ENCODE measurements at places on chromosomes 1 and 21. TPM values are rescaled to one million over a fixed set of nuclear protein-coding genes. Genes with fewer than 3 reads are reported as not detected.

CRP gene
- not detected for total RNA-seq

KCNA3 gene
- total RNA-seq: 40.5 TPM

PPP2R5A gene
- 46.1 TPM for total RNA-seq

TRNP1 gene
- total RNA-seq: 1.2 TPM

NBPF6 gene
- not detected for total RNA-seq

PERM1 gene
- not detected for total RNA-seq

NKAIN1 gene
- total RNA-seq: not detected

SLC1A7 gene
- total RNA-seq: not detected

OR2L13 gene
- not detected for total RNA-seq

MFAP2 gene
- total RNA-seq: not detected

DNA sequence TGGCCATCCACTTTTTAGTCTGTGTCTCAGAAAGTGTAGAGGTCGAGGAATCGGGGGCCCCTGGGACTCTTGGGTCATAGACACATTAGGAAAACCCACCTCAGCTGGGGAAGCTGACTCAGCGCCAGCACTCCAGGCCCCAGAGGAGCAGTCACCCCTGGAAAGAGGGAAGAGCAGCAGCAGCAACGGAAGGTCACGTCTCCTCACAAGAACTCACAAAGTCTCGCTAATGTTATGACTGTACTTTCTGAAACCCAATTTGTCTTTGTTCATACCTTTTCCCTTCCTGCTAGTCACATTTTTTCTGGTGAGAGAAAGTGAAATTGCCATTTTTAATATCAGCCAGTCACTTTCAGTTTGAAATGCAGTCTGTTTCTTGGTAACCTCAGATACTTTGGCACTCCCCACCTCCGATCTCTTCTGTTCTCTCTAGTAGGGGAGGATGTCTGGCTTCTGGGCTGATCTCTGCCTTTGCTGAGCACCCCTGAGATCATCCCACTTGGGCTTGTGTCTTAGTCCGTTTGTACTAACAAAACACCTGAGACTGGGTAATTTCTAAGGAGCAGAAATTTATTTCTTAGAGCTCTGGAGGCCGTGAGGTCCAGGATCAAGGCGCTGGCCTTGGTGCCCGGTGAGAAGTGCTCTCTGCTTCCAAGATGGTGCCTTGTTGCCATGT lies 6.0 kb upstream of the NLRP3 start:
- peaks cover 38% of the 10 kb centered on the region for H3K4me1 ChIP-seq
- H3K36me3 ChIP-seq: no peaks in the 10 kb centered on the region
- H3K27ac ChIP-seq: peak overlapping the region; percentile 21
- DNase-seq: no peak
- no peaks in the 10 kb centered on the region for H3K27me3 ChIP-seq

DNA sequence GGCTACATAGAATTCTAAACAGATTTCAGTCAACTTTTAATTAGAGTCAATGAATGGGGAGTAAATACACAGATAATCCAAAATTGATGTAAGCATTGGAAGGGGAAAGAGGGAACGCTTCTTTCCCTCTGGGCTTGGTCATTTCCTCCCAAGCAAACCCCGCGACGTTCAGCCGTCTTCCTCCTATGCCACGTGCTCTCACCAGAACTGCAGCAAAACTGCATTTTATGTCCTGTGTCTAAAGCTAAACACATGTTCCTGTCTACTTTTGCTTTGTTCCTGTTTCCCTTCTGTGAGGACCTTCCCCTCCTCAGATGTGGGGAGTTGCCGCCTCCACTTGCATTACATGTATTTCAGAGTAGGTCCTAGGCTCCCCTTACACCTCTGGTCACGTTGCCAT lies 27.2 kb downstream of the UTP25 start:
- no peaks in the 10 kb centered on the region for H3K27me3 ChIP-seq
- no peaks in the 10 kb centered on the region for H3K4me1 ChIP-seq
- no peak overlapping the region for H3K4me3 ChIP-seq
- H3K36me3 ChIP-seq: peaks cover 25% of the 10 kb centered on the region
- DNase-seq: no peak
- no peak overlapping the region for H3K27ac ChIP-seq

GRCh38 chr21:14318578-14318977 lies 64.4 kb downstream of the HSPA13 start:
- DNase-seq: no peak
- H3K27me3 ChIP-seq: no peaks in the 10 kb centered on the region
- H3K36me3 ChIP-seq: no peaks in the 10 kb centered on the region
- no peak overlapping the region for H3K4me3 ChIP-seq

DNA sequence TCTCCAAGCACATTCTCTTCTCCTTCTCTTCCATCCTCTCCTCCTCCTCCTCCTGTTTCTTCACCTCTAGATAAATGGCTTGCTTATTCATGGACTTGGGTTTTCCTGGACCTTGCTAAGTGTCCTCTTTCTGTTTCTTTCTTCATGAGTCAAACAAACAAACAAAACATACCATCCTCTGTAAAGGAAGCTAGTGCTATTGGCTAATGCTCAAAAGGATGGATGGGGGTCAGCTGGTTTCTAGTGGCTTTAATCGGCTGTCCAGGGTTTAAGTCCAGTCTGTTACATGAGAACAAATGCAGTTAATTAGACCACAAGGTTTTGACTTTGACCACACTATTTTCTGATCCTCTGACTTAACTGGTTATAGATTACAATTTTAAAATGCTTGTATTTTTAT lies 83.8 kb upstream of the TSPAN2 start:
- H3K4me1 ChIP-seq: no peaks in the 10 kb centered on the region
- no peak for DNase-seq
- H3K27me3 ChIP-seq: no peaks in the 10 kb centered on the region
- no peak overlapping the region for H3K4me3 ChIP-seq
- H3K27ac ChIP-seq: no peak overlapping the region
- H3K36me3 ChIP-seq: no peaks in the 10 kb centered on the region

DNA sequence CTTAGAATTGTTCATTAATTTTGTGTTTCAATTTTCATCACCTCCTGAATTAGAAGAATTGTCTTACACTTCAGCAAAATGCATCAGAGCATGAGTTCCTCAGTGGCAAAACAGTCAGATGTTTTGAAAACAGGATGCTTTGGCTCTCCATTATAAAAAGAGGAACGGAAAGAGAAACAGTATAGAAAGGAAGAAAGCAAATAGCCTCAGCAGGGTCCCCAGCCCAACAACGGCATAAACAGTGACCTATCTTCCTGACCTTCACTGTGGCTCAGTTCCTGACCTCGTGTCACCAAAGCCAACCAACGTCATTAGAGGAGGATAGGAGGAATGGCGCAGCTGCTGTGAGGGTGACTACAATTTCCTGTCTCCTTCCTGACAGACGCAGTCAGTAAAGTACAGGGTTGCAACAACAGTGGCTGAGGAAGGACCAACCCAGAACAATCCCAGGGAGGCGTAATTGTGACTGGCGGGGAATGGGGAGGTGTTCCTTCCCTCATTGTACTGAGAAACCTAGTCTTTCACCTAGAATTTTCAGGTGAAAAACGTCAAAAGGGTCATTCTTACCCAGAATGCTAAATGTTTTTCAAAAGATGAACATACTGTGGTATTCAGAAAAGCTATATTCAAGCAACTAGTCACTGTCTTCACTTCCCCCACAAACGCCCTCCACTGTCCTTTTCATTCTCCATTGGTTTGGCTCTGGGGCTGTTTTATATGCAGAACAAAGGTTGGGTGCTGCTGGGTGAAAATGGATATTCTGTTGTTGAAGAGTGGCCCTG lies 197.9 kb upstream of the SGIP1 start:
- peak overlapping the region; percentile 87 for H3K27ac ChIP-seq
- peak overlapping the region; percentile 75 for H3K4me3 ChIP-seq
- peaks cover 50% of the 10 kb centered on the region for H3K4me1 ChIP-seq
- no peaks in the 10 kb centered on the region for H3K27me3 ChIP-seq

DNA sequence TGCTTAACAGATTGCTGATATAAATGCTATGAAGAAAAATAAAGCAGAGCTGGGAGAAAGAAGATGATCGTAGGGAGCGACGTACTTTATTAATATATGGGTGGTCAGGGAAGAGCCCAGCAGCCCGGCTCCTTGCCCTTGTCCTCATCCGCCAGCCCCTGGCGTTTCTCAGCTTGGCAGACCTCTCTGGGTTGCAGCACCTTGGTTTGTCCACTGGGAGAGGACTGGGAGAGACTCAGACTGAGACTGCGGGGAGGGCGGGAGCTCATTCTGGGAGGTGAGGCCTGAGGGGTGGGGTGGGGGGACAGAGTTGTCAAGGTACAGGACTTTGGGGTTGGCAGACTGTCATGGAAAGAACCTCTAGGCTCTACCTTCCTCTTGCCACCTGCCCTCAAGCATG lies 3.3 kb upstream of the S100A3 start:
- H3K27ac ChIP-seq: no peak overlapping the region
- no peaks in the 10 kb centered on the region for H3K27me3 ChIP-seq
- no peaks in the 10 kb centered on the region for H3K36me3 ChIP-seq
- DNase-seq: no peak
- peaks cover 3% of the 10 kb centered on the region for H3K4me1 ChIP-seq

GRCh38 chr21:33587792-33588484 lies 546 bp downstream of the DONSON start:
- H3K27me3 ChIP-seq: no peaks in the 10 kb centered on the region
- H3K4me3 ChIP-seq: peak overlapping the region; percentile 97
- peak overlapping the region; percentile 83 for H3K27ac ChIP-seq
- peak; percentile 3 for DNase-seq
- no peaks in the 10 kb centered on the region for H3K36me3 ChIP-seq

DNA sequence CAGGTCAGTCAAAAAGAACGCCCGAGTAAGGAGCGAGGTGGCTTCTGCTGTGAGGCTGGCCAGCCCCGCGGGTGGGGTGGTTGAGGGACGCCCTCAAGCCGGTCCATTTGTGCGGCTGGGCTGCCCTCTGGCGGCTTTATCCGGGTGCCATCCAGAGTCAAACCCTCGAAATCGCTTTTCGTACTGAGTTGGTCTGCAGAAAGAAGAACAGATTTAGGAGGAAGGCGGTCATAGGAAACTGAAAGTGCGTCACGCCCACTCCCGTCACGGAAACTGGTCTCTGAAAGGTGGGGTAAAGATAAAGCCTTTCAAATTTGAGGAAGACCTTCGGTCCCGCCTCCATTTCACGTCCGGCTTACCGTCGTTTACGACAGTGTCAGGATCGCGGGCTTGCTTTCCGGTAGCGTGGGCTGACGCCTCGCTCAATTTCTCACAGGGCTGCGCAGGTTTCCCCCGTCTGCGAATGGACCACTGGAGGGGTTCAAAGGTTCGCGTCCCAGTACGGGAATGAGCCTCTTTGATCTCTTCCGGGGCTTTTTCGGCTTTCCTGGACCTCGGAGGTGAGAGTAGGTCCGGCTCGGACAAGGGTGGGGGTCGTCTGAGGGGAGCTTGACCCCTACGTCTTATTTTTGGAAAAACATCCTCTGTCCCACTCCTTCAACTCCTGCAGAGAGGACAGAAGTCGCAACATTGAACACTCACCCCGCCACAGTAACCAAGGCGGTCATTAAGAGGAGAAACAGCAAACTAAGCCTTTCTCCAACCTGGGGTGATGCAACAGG lies at the start of gene HAX1:
HAX1 (plus strand) TSS at position 413 of the 782 bp plus-strand sequence; CDS start at position 508, 95 bp downstream.
- H3K36me3 ChIP-seq: peaks cover 26% of the 10 kb centered on the region
- peaks cover 19% of the 10 kb centered on the region for H3K4me1 ChIP-seq
- DNase-seq: peak; percentile 97
- peak within 1 kb of the TSS; percentile 88 for H3K27ac ChIP-seq

DNA sequence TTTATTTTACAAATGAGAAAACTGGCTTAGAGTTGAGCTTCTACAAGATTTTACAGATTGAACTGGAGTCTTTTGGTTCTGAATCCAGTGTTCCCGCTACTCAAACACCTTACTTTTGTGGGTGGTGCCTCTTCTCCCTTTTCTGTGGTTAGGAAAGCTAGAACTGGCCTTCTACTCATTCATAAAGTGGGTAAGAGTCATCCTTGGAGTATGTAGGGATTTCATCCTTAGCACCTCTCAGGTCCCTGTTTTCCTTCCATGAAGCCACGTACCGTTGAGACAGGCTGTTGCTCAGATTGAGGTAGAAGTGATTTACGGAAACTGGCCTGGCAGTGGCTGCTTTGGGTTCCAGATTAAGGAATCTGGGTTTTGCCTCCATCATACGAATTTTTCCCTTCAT lies 35.8 kb downstream of the WNT4 start:
- H3K36me3 ChIP-seq: peaks cover 20% of the 10 kb centered on the region
- no peak for DNase-seq
- H3K27ac ChIP-seq: no peak overlapping the region
- no peak overlapping the region for H3K4me3 ChIP-seq
- H3K4me1 ChIP-seq: peaks cover 40% of the 10 kb centered on the region

DNA sequence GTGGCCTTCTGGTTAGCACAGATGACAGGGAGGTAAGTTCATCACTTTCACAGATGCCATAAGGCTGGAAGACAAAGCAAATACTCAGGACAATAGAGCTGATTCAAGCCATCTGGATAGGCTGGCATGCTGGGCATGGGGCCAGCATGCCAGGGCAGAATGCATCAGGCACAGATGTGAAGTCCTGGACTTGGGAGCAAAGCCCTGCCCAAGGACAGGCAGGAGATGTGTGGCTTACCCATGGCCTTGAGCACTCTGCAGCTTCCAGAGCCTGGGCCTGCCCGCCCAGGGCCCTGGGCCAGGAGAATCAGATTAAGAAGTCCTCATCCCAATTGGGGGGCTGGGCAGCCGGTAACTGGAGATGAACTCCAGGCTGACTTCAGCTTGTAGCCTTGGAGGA lies 135.7 kb upstream of the ZC3H12A start:
- no peak overlapping the region for H3K27ac ChIP-seq
- peaks cover 4% of the 10 kb centered on the region for H3K27me3 ChIP-seq
- no peak overlapping the region for H3K4me3 ChIP-seq
- H3K4me1 ChIP-seq: no peaks in the 10 kb centered on the region

DNA sequence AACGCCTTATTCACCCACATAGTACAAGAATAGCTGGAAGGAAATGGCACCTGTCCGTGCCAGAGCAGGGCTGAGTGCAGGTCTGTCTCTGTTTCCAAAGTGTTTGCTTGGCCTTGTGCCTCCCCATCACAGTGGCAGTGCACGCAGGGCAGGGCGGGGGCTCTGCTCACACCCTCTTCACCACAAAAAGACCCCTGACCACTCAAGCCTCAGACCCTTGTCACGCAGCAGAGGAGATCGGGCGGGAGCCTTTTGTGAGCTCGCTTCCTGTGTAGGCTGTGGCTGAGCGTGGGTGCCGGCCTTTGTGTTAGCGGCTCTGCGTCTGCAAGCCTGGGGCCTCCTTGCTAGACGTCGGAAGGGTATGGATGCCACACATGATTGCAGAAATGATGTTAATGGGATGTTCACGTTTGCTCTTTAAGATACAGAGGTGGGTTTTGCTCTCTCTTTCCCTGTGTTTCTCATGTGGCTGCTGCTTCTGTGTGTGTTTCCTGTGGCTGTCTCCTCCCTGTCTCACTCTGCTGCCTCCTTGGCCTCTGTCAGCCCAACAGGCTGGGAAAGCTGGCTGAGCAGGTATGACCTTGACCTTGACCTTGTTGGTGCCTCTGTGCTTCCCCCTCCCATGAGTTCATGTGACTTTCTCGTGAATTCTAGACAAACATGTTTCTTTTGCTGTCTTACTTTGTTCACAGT lies 45.4 kb downstream of the S100B start:
- peak overlapping the region; percentile 20 for H3K27ac ChIP-seq
- peak overlapping the region; percentile 21 for H3K4me3 ChIP-seq
- H3K4me1 ChIP-seq: peaks cover 83% of the 10 kb centered on the region
- no peaks in the 10 kb centered on the region for H3K27me3 ChIP-seq
- peak; percentile 71 for DNase-seq
- H3K36me3 ChIP-seq: peaks cover 24% of the 10 kb centered on the region

Measured in CD8-positive, alpha-beta memory T cell (primary cell).